ENCODE measurements at places on chromosomes 3 and 15.
A peak's percentile ranks its signal among the peaks of the same experiment; 100 is the strongest.

- DNase-seq, result peak; percentile 79
Measured at GRCh38 chr3:184229394-184230080, at the start of gene VWA5B2. Gene VWA5B2 (plus strand): TSS chr3:184229585. CDS start chr3:184230529, 944 bp downstream.

GRCh38 chr3:86771741-86772512 is 219.0 kb downstream of the VGLL3 start:
- DNase-seq, result no peak

DNA sequence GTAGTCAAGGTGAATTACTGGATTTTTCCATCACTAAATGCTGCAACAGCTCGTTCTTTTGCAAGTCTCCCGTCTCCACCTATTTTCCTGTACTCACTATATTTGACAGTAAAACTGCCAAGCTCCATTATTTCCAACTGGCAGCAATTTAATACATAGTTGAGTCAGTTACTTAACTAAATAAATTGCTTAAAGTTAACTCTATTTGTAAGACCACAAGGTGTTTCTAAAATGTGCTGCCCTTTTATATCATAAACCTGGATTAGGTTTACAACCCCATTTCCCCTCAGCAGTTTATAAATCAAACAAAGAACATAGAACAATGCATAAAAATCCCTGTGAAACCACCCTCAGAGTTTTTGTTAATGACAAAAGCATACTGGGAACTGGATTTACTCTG is 211.4 kb upstream of the DPH6 start:
- DNase-seq, result no peak

DNA sequence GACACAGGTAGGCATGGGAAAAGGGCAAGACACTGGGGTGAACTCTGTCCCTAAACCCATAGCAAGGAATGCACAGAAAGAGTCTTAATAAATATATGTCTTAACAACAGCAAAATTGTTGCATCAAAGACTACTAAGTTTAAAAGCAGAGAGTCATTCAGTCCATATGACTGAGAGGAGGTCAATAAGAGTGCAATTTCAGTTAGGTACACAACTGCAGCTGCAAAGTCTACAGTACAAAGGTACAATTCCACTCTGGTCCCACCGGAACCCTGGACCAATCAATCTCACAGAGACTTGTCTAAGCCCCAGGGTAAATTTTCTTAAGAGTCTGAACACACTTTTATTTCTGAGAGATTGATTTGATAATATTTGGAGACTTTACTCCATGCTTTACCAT is 6.9 kb downstream of the CP start:
- no peak for DNase-seq

GRCh38 chr3:42081838-42082473 is 9.2 kb upstream of the TRAK1 start:
- DNase-seq, result no peak

DNA sequence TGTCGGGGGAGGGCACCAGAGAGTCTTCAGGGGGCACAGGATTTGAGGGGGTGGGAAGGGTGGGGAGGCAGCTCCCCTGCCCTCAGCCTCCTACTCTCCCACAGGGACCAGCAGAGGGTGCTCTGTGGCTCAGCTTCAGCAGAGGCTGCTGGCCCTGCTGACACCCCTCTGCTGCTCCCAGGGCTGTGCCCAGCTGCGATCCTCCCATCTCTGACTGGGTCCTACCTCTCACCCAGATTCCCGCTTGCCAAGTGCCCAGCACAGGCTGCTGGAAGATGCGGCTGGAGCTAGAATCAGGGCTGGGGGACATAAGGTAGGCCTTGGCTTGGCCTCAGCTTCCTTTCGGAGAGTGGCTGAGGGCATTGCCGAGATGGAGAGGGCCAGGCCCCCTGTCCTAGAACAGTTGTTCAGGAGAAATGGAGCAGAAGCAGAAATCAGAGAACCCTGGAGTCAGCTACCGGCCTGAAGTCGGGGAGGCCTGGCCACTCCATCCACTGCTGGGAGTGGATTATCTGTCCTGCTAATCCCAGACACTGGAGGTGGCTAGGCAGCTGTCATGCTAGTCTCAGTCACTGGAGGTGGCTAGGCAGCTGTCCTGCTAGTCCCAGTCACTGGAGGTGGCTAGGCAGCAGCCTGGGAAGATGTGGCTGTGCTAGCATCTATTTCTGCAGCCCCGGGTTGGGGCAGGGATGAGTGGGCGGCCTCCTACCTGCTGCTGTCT is 3.9 kb downstream of the GRM2 start:
- DNase-seq, result peak; percentile 11

DNA sequence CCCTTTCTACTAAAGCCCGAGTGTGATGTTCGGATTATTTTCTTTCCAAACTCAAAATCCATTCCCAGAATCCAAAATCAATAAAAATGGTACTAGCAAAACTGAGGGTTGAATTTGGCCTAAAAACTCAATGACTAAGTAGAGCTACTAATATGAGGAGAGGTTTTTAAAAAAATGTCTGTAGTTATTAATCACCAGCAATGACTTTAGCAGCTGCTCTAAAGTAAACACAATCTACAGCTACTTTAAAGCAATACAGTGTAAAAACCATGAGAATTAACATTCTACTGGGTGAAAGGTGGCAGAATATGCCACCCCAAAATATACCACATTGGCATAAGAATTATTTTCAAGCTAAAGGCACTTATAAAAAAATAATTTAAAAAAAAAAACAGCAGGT is 23.5 kb downstream of the FHIT start:
- DNase-seq, result no peak

GRCh38 chr15:95347837-95348236 is 982.7 kb upstream of the NR2F2 start:
- DNase-seq, result no peak

GRCh38 chr15:90344662-90345061 is 7.4 kb upstream of the ZNF774 start:
- no peak for DNase-seq

DNA sequence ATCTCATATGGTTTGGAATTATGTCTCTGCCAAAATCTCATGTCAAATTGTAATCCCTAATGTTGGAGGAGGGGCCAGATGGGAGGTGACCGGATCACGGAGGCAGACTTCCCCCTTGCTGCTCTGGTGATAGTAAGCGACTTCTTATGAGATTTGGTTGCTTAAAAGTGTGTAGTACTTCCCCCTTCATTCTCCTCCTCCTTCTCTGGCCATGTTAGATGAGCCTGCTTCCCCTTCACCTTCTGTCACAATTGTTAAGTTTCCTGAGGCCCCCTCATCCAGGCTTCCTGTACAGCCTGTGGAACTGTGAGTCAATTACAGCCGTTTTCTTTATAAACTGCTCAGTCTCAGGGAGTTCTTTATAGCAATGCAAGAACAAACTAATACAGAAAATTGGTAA is 51.1 kb downstream of the NEDD4 start:
- DNase-seq, result no peak

DNA sequence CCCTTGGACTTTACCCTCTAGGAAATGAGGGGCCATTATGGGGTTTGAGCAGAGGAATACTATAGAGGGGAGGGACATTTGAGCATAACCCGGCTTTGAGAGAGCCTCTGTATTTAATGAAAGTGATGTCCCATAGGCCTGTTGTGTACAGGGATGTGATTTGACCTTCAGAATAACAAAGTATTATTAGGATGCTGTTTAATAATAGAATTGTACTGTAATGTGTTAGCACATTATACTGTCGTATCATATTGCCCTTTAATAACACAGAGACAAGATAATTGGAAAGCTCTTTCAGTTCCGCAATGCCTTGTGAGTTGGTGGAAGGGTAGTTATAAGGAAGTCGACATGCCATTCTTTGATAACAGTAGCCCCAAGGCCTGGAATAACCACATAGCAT is 328.3 kb downstream of the RYR3 start:
- DNase-seq, result no peak

DNA sequence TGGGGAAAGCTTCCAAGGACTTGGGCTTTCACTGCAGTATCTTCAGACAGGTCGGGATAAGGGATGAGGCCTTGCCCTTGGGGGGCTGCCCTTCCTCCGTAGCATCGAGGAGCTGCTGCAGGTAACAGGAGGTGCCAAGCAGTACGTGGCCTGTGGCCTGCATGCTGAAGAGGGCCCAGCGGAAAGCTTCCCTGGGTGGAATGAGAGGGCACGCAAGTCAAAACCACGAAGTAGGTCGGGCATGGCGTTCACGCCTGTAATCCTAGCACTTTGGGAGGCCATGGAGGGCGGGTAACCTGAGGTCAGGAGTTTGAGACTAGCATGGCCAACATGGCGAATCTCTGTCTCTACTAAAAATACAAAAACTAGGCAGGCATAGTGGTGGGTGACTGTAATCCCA is 12.9 kb downstream of the CIDEC start:
- DNase-seq, result no peak

DNA sequence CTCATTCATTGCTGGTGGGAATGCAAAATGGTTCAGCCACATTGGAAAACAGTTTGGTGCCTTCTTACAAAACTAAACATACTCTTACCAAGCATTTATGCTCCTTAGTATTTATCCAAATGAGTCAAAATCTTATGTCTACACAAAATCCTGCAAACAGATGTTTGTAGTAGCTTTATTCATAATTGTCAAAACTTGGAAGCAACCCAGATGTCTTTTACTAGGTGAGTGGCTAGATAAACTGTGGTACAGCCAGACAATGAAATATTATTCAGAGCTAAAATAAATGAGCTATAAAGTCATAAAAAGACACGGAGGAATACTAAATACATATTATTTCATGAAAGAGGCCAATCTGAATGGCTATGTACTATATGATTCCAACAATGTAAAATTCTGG is 709.5 kb downstream of the NSUN3 start:
- DNase-seq, result no peak

DNA sequence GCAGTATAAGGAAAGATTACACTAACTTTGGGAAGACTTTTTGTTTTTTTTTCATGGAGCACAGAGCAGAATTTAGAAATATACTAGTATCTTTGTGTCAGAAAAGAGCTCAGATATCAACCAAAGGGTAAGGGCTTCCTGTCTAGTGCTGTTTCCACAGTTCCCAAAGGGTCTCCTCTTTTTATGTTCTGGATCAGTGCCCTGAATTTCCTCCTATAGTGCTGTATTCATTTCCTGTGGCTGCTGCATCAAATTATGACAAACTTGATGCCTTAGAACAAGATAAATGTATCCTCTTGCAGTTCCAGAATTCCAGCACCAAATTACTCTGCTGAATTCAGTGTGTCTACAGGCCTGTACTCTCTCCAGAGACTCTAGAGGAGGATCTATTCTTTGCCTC is 219.8 kb upstream of the THRB start:
- no peak for DNase-seq

- DNase-seq, result peak; percentile 22
Measured at GRCh38 chr15:70853318-70853972, 512 bp downstream of the LARP6 start.

- no peak for DNase-seq
Measured at GRCh38 chr3:131802029-131802428, 232.8 kb downstream of the CPNE4 start.

- peak; percentile 24 for DNase-seq
Measured at GRCh38 chr15:88331291-88331690, 74.8 kb upstream of the NTRK3 start.

DNA sequence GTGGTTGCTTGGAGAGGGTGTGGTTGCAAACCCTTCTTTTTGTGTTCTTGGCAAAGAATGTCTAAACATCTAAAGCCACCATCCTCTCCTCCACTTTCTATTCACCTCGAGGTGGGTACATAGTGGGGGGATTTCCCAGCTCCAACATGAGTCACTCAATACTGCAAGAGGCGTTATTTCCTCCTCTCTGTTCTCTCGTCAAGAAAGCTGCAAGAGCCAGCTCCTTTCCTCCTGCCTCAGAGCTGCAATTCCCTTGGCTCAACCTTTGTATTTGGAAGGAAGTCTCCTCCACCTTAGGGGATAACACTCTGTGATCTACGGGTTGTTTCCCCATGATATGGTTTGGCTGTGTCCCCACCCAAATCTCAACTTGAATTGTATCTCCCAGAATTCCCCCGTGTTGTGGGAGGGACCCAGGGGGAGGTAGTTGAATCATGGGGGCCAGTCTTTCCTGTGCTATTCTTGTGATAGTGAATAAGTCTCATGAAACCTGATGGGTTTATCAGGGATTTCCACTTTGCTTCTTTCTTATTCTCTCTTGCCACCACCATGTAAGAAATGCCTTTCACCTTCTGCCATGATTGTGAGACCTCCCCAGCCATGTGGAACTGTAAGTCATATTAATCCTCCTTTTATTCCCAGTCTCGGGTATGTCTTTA is 138.4 kb downstream of the PLCL2 start:
- DNase-seq, result peak; percentile 53

GRCh38 chr3:12484198-12484982 is at the start of gene TSEN2:
Gene TSEN2 (plus strand): TSS chr3:12484480. CDS start chr3:12489801, 5,321 bp downstream.
- peak; percentile 96 for DNase-seq

DNA sequence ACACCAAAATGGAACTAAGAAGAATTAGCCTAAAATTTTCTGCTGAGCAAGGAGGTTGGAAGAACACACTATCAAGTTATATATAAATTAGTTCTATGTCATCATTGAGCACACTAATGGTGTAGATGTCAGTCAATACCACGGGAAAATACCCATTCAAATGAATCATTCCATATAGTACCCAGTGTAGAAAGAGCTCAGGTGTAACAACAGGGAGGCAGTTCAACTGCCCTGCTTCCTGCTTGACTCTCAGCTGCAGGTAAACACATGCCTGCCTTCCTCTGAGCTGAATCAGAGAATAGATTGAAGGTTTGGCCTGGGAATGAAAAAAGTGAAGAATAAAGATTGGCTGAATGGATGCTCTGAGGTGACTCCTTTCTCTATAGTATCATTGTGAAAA is 1088.0 kb downstream of the AGBL1 start:
- DNase-seq, result no peak

GRCh38 chr3:43345246-43345645 is 58.9 kb downstream of the SNRK start:
- no peak for DNase-seq

GRCh38 chr3:65619451-65619881 is 419.3 kb downstream of the MAGI1 start:
- DNase-seq, result no peak

DNA sequence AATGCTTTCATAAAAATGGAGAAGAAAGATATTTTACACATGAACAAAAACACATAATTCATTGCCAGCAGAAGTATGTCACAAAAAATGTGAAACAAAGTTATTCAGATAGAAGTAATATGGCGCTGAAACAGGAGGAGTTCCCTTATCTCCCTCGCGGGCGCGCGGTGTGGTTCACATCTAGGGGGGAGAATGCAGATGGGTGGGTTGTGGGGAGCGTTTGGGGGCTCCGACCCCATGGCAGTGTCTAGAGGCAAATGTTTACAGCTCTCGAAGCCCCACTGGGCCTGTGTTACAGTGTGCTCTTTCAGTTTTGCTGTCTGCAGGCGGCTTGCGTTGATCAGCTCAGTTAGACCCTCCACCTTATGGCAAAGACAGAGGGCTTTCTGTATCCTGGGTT is 297.5 kb downstream of the CGGBP1 start:
- no peak for DNase-seq

DNA sequence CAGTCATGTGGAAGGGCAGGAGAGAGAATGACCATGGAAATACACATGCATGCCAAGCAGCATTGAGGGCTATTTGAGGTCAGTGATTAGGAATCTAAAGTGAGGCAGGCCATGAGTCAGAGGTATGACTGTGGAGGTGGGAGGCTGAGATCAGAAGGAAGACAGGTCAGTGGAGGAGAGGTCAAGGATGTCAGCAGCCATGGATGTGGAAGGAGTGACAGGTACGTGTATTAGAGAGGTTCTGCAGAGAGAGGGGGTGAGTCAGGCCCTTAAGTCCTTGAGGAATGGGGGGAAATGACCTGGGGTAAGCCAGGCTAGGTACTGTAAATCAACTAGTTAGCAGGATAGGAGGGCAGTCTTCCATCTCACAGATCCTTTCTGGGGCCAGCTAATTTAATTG is 166.6 kb downstream of the ANO10 start:
- DNase-seq, result no peak

- DNase-seq, result no peak
Measured at GRCh38 chr3:79018265-79018664, 749.5 kb downstream of the ROBO1 start.

- DNase-seq, result no peak
Measured at GRCh38 chr3:66949898-66950297, 48.2 kb upstream of the KBTBD8 start.

Data from activated CD8-positive, alpha-beta memory T cell treated with anti-CD3 and anti-CD28 coated beads, Interleukin-2, amount 50 U/mL, for 4 hours (primary cell).